Cardiac ventricle fibroblast (primary cell): ENCODE measurements at places on chromosomes 12 and 14. TPM values are rescaled to one million over a fixed set of nuclear protein-coding genes. Genes with fewer than 3 reads are reported as not detected.

HOXC11 gene
- not detected in 2 replicates for total RNA-seq

ZDHHC22 gene
- not detected in 2 replicates for total RNA-seq

SIVA1 gene
- 174 and 204 TPM in 2 replicates for total RNA-seq

SLC4A8 gene
- 0.06 and 0.39 TPM in 2 replicates for total RNA-seq
